Left ventricle myocardium inferior (tissue), 1 donor: ENCODE measurements at places on chromosomes 6 and 20. TPM values are rescaled to one million over a fixed set of nuclear protein-coding genes. Genes with fewer than 3 reads are reported as not detected.

The CALHM6 gene
- total RNA-seq, result 1.7 TPM

The XKR7 gene
- not detected for total RNA-seq

The FKBP5 gene
- 101 TPM for total RNA-seq

The MCCD1 gene
- total RNA-seq, result not detected

The FAM209B gene
- 0.47 TPM for total RNA-seq

The LY6G6F gene
- total RNA-seq, result not detected

The TFAP2A gene
- 0.66 TPM for total RNA-seq

The CCN6 gene
- not detected for total RNA-seq

The PDYN gene
- not detected for total RNA-seq

The OLIG3 gene
- total RNA-seq, result not detected

The TMEM63B gene
- 37.2 TPM for total RNA-seq

The CD2AP gene
- total RNA-seq, result 9.9 TPM

The TCF15 gene
- total RNA-seq, result 11.1 TPM

The PGC gene
- not detected for total RNA-seq

The GHRH gene
- 0.93 TPM for total RNA-seq

The VSTM2L gene
- total RNA-seq, result 50.3 TPM

The KCNQ5 gene
- total RNA-seq, result 0.11 TPM

The TMEM74B gene
- 4.2 TPM for total RNA-seq

The WFDC10B gene
- total RNA-seq, result not detected

The RIPPLY2 gene
- not detected for total RNA-seq

The HTR1B gene
- not detected for total RNA-seq

The C6orf132 gene
- 1.4 TPM for total RNA-seq

The PAK5 gene
- not detected for total RNA-seq

The C20orf204 gene
- total RNA-seq, result 0.55 TPM

The RAMACL gene
- total RNA-seq, result 0.77 TPM

The FAM210B gene
- total RNA-seq, result 52.7 TPM

The TSHZ2 gene
- total RNA-seq, result 3.1 TPM

The KCNK5 gene
- total RNA-seq, result 0.47 TPM

The RIMS4 gene
- total RNA-seq, result 0.11 TPM

The GPX5 gene
- not detected for total RNA-seq

The POLR3F gene
- total RNA-seq, result 8.4 TPM

The MTHFD1L gene
- total RNA-seq, result 3.1 TPM

The SYTL3 gene
- total RNA-seq, result 11.2 TPM

The ZNF165 gene
- total RNA-seq, result 0.55 TPM

The MYCT1 gene
- total RNA-seq, result 15.0 TPM

The GSTA2 gene
- not detected for total RNA-seq

The CTSZ gene
- total RNA-seq, result 131 TPM

The C6orf163 gene
- 1.6 TPM for total RNA-seq
